NCI-H526 treated with DMSO at 0.1 percent for 48 hours (cell line): ENCODE measurements at places on chromosomes 7 and 10.

DNA sequence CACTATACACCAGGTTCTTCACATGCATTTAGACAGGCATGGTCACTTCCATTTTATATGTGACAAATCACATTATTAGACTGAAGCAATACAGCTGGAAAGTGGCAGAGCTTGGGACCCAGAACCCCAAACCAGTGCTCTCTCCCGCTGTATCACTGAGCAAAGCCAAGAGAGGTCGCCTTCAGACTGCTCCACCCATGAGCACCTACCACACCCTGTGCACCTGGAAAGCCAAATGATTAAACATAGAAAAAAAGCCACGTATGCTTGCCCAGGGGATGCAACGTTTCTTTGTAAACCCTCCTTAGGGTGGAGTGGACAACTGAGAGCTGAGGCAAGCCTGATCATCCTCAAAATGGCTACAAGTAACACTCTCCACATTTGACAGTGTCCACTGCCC, 72.5 kb downstream of the CCDC6 start:
- no peak for DNase-seq

- DNase-seq, result no peak
Measured at GRCh38 chr7:128793181-128793547, 1.4 kb downstream of the CCDC136 start.

- no peak for DNase-seq
Measured at GRCh38 chr7:133320891-133321290, 68.0 kb downstream of the EXOC4 start.

- DNase-seq, result no peak
Measured at GRCh38 chr10:107031931-107032699, 132.4 kb downstream of the SORCS1 start.

GRCh38 chr10:49520122-49520775, 18.7 kb downstream of the ERCC6 start:
- no peak for DNase-seq

- DNase-seq, result no peak
Measured at GRCh38 chr10:118496525-118496924, 98.9 kb downstream of the PRLHR start.

DNA sequence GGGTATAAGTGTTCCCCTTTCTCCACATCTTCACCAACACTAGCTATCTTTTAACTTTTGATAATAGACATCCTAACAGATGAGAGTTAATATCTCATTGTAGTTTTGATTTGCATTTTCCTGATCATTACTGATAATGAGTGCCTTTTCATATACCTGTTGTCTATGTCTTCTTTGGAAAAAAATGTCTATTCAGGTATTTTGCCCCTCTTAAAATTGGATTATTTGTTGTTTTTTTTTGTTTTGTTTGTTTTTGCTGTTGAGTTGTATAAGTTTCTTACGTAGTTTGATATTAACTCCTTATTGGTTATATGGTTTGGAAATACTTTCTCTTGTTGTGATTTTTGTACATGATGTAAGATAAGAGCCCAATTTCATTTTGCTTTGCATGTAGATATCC, 214.7 kb downstream of the MALRD1 start:
- DNase-seq, result no peak

DNA sequence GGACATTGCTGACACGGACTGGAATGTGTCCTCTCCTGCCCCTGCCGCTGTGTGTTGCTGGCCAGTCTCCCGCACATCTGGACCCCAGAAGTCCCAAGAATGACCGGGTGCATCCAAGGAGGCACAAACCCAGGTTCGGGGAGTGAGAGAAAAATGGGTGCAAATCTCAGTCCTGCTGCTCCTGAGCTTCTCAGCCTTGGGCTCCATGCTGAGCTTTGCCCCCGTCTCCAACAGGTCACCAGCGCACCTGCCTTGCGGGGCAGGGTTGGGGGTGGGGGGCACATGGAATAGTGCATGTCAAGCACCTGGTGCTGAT, 6.0 kb upstream of the NANOS1 start:
- no peak for DNase-seq

- no peak for DNase-seq
Measured at GRCh38 chr7:106036004-106036403, 72.9 kb downstream of the CDHR3 start.

DNA sequence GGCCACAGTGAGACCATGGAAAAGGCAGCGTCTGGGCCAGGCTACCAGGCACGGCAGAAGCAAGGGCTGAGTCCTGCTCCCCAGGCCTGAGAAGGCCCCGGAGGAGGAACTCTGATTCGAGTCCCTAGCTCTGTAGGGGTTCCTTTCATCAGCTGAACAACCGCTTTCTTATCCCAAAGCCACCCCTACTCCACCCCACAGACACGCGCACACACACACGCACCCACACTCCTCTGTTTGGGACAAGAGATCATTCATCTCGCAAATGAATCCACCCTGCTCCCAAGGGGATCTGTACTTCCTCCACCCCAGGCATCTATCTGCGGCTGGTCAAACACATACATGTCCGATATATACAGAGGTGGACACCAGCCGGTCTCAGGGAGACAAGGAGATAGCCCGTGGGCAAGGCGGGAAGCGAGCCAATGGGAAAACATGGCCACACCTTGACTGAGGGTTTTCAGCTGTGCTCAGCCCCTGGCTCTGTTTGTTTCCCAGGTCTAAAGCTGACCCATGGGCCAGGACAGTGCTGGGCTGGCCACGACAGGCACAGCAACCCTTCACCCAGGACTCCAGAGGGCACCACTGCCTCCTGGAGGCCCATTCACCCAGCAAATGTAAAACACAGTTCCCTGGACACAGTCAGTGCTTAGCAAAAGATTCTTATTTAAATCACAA, 7.3 kb downstream of the ZCCHC24 start:
- DNase-seq, result no peak

DNA sequence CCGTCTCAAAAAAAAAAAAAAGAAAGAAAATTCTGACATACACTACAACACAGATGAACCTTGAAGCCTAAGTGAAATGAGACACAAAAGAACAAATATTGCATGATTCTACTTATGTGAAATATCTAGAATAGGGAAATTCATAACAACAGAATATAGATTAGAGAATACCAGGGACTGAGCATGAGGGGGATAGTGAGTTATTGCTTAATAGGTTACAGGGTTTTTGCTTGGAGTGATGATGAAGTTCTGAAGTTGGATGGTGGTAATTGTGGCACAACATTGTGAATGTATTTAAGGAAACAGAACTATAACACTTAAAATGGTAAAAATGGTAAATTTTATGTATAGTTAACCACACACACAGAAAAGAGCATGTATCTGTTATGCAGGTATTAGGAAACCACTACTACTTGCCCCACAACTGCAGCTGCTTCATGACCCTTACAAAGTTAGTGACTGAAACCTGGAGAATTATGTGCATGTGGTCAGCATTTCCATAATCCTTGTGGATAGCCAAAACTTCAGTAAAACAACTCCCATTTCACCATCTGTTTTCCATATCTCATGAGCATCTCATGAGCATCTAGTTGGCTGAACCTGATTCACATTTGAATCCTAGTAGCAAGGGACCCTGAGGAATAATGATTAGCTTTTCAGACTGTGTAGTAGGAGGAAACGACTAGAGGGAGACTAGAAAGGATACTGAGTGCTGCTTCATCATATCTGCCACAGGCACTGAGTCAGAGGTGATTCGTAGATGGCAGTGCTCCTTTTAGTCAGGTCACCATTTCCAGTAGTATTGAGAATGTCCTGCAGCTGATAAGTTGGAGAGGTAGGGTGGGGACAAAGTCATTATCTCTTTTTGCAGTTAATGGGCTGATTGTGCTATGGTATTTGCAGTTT, 26.3 kb downstream of the SAMD8 start:
- DNase-seq, result peak; percentile 15

GRCh38 chr10:77041636-77042258, 595.9 kb downstream of the KCNMA1 start:
- no peak for DNase-seq

DNA sequence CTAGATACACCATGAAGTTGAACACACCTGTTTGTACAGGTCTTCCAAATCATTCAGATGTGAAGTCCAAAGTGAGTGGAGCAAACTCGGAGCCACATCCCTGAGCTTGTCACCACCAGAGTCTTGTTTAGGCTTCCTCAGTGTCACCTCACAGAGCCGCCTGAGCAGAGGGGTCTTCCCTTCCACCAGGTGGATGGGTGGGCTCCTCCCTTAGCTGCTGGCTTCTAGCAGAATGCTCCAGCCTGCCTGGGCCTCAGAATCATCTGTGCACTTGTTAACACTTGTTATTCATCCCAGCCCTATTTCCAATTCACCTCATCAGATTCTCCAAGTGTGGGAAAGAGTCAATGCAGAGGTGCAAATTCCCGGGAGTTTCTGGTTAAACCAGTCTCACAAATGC, 32.5 kb downstream of the C10orf71 start:
- no peak for DNase-seq
